ENCODE measurements at places on chromosomes 6 and 20.

- no peak for DNase-seq
Observed at GRCh38 chr6:135451617-135452190, 45.8 kb downstream of the AHI1 start.

- no peak for DNase-seq
Observed at GRCh38 chr6:14981960-14982359, 263.9 kb upstream of the JARID2 start.

GRCh38 chr6:17932330-17932852 lies 55.0 kb downstream of the KIF13A start:
- no peak for DNase-seq

GRCh38 chr6:113564371-113565171 lies 292.6 kb upstream of the MARCKS start:
- DNase-seq: no peak

DNA sequence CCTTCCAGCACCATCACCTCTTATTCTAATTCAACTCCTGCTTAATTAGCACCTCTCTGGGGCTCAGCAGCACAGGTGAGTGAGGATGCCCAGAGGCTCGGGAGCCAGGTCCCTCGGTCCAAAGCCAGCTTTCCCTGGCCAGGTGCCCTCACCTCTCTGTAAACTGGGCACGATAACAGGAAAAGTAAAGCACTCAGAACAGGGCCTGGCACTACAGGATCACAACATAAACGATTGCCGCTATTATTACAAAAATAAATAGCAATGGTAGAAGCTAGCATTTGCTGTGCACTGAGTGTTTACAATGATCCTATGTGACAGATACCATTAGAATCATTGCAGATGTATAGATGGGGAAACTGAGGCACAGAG lies 2.6 kb downstream of the BPIFB2 start:
- DNase-seq: no peak

DNA sequence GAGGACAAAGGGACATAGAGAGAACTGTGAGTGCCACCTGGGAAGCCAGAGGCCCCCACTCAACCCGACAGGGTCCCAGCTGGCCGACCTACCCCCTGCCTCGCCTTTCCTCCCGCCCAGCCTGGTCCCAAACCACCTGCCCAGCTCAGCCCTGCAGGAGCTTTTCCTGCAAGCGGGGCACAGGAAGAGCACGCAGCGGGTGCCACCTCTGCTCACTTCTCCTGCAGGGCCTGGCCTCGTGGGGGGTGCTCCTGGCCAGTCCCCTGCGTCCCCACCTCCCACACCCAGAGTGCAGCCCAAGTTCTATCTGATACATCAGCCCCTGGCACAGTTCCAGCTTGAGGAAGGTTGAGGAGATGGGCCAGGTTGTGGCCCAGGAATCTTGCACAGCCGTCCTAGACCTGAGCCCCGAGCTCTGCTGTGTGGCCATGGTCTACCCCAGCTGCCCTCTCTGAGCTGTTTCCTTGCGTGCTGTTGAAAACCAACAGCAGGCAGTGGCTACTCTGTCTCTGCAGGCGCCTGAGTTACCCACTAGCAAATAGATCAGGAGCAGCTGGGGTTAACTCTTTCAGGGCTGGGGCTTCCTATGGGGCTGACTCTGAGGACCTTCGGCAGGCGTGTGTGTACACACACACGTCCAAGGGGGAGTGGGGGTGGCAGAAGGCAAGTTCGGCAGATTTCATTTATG lies 1.7 kb downstream of the NECAB3 start:
- no peak for DNase-seq

DNA sequence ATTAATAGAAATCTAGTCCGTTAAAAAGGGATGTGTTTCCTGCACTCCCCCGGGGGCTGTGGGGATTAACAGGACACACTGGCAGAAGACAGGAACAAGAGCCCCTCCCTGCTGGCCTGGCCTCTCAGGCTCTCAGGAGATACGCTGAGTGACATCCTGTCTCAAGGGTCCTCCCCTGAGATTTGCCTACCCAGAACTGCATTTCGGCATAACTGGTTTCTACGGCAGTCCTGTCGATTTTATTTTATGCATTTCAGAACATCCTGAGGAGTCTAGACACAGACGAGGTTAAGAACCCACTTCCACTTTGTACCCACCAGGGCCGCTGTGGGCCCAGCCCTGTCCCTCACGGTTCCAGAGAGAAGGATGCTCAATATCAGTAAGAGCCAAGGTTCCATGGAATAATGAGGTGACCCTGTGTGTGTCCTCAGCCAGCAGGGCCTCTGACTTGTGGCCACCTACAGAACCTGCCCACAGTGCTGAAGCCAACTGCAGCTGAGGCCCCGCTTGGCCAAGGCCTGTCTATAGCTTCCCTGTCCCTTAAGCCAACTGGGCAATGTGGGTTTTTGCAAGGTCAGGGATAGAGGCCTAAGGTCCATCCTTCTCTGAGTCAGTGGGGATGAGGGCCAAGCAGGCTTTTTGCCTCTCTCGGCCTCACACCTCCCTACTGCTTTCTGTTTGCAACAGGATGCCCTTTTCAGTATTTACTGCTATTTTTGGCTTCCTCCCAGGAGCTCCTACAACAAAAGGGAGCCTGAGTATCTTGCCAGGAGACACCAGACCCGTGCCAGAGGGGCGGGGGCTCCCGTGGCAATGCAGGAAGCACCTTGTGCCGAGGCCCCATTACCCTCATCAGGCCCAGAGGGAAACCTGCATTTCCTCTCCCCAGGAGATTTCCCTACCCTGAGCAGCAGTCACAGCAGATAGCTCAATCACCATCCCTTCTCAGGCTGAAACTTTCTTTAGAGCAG lies 14.7 kb downstream of the UQCC2 start:
- no peak for DNase-seq

GRCh38 chr20:50356525-50356885 lies 153.7 kb upstream of the PTPN1 start:
- DNase-seq: no peak

GRCh38 chr6:165725201-165725600 lies 62.2 kb upstream of the PDE10A start:
- no peak for DNase-seq

DNA sequence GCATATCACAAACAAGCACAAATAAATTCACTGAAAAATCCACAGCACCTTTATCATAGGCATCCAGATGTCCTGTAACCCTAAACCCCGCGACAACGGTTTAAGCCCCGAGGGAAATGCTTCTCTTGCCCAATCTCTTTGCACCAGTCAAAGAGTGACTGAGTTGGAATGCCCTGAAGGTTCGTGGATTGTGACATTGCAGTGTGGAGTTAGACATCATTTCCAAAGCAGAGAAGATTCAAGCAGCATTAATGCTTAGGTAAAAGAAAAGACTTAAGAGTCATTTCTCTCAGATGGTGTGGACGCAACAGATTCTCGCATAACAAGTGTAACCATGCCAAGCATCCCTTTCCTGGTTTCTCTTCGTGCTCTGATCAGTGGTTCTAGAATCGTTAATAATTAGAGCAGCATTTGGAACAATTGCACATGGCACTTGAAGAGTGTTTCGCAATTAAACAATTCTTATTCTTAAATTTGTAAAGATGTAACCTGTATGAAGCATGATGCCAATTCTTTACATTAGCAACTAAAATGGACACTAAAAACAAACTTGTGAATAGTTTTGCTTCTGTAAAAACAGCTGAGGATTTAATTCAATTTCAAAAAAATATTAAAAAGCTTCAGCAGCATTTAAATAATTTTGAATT lies 121.6 kb downstream of the HIVEP2 start:
- no peak for DNase-seq

GRCh38 chr6:148231572-148231971 lies 111.1 kb upstream of the SASH1 start:
- DNase-seq: no peak

DNA sequence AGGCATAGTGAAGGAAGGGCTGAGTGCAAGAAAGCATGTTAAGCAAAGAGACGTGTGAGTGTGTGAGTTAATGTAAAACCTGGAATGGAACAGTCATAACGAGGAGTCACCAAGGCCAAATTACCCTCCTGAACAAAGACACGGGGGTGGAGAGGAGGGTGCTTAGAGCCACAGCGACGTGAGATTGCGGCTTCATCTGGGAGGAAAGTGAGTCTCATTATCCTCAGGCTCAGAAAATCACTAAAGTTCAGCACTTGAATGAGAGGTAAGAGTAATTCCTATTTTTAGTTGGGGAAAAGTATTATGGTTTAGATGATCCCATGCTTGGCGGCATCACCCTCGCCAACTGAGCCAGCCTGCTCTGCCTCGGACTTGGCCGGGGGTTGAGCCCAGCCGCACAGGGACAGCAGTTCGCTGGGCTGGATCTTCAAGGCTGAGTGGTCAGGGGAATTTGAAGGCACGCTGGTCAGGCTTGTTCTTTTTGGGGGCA lies 136.6 kb downstream of the DTNBP1 start:
- no peak for DNase-seq

DNA sequence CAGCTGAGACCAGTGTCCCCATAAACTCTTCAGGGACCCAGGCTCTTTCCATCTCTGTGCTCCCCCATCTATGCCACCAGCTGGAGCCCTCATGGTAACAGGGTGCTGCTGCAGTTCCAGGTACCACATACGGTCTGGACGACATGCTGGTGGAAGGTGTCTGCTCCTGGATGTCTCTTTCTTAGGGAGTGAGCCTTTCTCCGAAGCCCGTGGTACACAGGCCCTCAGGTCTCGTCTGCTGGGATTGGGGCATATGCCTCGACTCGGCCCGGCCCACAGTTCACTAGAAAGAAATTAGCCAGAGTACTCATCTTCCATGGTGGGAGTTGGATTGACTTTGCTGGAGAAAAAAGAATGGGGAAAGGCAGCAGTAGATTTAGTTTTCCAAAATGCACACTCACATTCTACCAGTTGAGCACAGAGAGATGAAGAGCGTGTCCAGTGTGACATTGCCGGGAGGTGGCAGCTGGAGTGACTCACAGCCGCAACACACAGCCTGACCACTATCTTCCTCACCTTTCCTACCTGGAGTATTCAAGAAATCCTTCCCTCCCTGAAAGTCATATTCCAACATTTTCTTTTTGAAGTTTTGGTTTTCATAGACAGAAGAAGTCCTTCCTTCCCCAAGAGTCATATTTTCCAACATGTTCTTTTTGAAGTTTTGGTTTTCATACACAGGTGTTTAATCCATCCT lies 18.6 kb upstream of the SPO11 start:
- no peak for DNase-seq

GRCh38 chr6:150761771-150762170 lies 103.7 kb upstream of the MTHFD1L start:
- DNase-seq: no peak

GRCh38 chr20:46264391-46265266 lies 43.7 kb downstream of the CDH22 start:
- DNase-seq: no peak
